ENCODE measurements at places on chromosomes 16 and 17.

GRCh38 chr16:8928467-8928957, 35.2 kb downstream of the USP7 start:
- DNase-seq = peak; percentile 62

- DNase-seq = no peak
These were observed 21.5 kb downstream of the ABCC1 start for GRCh38 chr16:15970743-15971439.

- no peak for DNase-seq
These were observed 175.2 kb downstream of the CCDC182 start for GRCh38 chr17:57569853-57570252.

GRCh38 chr16:87333101-87333500, 15.9 kb upstream of the C16orf95 start:
- no peak for DNase-seq

DNA sequence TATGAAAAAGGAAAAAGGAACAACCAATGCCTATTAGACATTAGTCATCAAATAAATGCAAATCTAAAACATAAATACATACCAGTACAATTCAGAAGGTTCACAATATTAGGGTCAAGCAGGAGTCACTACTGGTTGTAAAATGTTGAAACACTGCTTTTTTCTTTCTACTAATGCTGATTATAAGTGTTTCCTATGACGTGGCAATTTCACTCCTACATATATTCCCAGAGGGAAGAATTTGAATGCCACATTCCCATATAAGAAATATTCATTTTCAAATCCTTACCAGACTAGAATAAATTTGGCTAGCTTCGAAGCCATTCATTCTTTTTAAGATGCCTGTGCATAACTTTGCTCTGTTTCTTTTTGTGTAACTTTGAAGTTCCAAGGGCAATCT, 2.6 kb upstream of the KRTAP9-2 start:
- DNase-seq = no peak

GRCh38 chr16:71883168-71883848, 674 bp downstream of the ZNF821 start:
- peak; percentile 60 for DNase-seq
